ENCODE measurements at places on chromosomes 1 and 21.

DNA sequence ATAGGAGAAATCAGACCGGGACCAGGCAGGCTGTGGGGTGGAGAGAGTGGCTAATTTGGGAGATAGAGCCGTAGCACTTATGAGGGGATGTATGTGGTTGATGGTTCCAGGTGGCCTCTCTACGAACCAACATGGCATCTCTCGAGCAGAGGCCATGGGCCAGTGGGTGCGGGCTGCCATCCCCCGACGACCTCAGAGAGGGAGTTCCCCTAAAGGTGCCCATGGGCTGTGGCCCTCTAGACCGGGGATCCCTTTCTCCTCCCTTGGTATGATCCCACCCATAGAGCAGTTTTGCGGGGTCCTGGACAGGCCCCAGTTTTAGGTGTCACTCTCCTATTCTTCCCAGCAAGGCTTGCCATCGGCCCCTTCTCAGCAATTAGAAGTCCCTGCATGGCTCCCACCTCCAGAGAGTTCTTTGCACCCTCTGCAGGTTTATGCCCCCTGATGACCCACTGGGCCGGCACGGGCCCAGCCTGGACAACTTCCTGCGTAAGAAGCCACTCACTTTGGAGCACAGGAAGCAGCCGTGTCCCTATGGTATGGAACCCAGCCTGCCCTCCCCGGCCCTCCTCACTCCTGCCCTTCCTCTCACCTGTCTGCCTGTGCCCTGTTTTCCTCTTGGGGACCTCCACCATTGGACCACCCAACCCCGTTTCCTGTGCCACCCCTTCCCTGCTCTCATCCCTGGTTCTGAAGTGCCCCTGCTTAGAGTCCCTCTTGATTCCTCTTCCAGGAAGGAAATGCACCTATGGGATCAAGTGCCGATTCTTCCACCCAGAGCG is 7.8 kb downstream of the ZC3H12A start:
- no peak for DNase-seq

- no peak for DNase-seq
These were observed 154.9 kb downstream of the GLUL start for GRCh38 chr1:182236651-182237077.

- DNase-seq: no peak
These were observed 7.5 kb upstream of the MOV10 start for GRCh38 chr1:112666946-112667345.

DNA sequence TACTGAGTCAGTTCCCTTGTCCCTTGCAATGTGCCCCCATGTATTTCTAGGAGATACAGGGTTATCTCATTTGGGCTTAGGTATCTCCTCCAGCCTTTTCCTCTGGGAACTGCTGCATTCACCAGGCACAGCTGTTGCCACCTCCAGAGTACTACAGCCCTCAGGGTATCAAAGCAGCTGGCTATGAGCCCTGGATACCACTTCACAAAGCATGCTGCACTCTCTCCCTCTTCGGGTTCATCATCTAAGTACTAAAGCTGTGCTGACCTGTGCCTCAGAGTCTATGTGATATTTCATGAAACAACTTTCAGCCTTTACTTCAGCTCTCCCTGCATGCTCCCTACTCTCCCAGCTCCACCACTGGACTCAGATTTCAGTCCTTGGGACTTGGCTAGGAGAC is 62.3 kb downstream of the CCDC185 start:
- DNase-seq: no peak

DNA sequence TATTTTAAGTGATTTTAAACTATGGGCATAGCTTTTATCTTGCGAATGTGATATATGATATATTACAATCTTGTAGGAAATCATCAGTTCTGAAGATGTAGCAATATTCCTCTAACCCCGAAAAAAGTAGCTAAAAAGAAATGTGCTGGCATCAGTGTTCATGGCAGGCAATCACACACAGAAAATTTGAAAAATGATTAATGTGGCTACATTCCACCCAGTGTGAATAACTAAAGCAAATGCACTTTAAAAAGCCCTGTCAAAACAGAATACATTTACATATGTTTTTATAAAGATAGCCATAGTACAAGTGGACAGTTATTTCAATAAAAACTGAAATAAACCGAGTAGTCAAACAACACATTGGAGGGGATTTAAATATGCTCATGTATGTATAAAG is 260.2 kb downstream of the HHAT start:
- no peak for DNase-seq

DNA sequence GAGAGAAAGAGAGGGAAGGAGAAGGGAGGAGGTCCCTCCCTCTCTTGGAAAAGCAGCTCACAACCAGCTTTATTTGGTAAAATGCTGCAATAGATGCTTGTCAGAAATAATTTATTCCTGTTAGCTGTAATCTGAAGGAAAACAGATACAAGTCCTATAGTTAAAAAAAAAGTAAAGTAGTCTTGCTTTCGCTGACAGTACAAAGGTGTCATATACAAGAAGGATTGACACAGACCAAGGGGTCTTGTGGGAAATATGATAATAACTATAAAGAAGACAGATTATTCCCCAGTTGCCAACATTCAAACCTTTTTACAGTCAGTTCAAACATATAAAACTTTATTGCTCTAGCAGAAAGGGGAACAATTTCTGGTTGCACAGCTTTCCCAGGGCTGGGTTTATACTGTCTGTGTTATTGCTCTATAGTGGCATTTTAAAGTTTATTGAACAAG is 145.0 kb downstream of the PBX1 start:
- DNase-seq: no peak

DNA sequence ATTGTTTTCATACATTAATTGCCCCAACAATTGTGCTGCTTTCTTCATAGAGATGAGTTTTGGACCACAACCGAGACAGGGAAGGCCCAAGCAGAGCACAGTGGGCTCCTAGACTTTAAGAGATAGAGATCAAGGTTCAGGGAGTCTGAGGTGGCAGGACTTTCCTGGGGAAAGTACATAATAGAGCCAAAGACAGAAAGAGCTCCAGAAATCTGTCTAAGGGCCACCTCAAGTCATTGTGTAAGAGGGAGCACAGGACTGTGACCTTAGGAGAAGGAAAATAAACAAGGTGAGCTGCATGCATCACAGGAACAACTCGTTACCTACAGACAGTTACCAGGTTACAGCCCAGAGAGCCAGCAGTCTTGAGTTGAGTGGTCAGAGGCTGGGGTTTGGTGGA is 41.3 kb upstream of the CR2 start:
- DNase-seq: no peak

DNA sequence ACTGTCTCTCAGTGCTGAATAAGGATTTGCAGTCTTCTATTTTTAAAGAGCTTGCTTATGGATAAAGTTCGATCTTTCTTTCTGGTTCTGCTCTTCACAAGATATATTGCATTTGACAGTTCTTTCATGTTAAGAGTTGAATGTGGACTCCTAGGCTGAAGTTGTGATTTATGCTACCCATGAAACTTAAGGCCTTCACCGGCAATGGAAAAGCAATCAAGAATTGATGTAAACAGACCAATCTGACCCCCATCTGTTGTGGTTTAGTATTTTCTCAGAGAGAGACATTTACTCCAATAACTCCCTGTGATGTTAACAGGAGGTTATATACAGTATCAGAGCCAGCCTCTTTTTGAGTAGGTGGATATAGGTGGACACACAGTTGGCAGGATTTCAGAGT is 165.8 kb downstream of the PAPPA2 start:
- DNase-seq: no peak

- DNase-seq: no peak
These were observed 11.5 kb upstream of the TNR start for GRCh38 chr1:175754921-175755320.
